ENCODE measurements at places on chromosomes 4 and X.

DNA sequence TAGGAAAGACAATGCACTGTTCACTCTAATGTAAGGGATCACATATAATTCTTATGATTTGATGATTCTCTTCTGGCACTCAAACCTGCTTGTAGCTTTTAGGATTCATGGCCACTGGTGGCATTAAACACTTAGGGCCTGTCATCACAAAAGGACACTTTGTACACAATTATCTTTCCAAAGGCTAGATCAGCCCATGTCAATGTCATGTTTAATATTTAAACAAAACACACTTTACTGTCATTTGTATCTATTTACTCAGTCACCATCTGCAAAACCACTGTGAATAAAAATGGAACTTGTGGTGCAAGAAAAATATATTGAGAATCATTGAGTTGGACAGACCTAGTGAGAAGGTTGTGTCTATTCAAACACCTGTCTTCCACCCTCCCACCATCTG lies 83.6 kb upstream of the TTC29 start:
- DNase-seq, result no peak

- DNase-seq, result no peak
These were observed 20.9 kb downstream of the SPATA18 start for GRCh38 chr4:52071791-52072546.

DNA sequence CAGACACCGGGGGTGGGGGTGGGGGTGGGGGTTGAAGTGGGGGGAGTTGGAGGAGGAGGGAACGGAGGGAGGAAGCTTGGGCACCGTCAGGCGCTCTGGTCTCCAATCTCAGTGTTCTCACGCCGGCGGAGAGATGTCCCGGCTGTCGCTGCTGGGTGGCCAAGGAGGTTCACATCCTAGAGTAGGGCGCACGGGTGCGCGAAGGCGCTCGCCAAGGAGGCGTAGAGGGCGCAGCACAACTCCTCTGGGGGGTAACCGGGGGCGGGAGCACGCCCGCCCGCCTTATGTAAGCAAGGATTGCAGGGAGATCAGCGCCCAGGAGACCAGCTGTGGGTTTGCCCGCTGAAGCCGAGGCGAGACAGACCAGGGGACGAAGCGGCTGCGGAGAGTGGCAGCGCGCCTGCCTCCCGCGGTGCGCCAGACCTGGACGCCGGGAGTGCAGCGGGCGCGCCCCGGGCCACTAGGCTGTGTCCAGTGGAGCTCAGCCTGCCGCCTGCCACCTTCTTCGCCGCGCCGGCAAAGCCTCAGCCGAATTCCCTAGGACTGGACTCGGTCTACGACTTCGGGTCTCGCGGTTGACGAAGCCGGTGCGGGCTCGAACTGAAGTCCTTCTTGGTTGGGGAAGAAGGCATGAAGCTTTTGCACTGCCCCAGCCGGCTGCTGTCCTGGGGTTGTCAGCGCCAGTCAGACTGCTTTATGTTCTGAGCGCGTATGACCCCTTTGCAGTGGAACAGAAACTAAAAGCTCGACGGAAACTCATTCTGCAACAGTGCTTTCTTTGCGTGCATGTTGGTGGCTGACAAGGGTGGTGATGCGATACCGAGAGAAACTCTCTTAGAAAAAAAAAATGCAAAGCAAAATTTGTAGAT lies 707 bp upstream of the UNC5C start:
- peak; percentile 28 for DNase-seq

- peak; percentile 66 for DNase-seq
These were observed 36.0 kb upstream of the SPANXC start for GRCh38 chrX:141278306-141278705.

DNA sequence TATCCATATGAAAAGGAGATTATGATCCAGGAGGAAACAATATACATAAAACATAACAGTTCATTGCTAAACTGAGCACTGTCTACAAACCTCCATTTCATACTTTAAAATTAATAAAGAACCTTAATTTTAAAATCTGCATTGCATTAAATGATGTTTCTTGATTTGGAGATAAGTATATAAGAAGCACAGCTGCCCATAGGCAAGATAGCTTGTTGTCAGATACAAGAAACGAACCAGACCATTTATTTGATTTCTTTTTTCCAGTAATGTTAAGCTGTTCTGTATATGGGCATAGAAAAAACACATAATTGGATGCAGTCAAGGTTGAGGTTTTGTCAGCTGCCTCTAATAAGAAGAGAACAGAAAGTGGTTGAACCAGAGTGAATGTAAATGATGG lies 6.4 kb downstream of the GUF1 start:
- DNase-seq, result no peak

GRCh38 chrX:39827951-39828350 lies 269.8 kb downstream of the BCOR start:
- no peak for DNase-seq

DNA sequence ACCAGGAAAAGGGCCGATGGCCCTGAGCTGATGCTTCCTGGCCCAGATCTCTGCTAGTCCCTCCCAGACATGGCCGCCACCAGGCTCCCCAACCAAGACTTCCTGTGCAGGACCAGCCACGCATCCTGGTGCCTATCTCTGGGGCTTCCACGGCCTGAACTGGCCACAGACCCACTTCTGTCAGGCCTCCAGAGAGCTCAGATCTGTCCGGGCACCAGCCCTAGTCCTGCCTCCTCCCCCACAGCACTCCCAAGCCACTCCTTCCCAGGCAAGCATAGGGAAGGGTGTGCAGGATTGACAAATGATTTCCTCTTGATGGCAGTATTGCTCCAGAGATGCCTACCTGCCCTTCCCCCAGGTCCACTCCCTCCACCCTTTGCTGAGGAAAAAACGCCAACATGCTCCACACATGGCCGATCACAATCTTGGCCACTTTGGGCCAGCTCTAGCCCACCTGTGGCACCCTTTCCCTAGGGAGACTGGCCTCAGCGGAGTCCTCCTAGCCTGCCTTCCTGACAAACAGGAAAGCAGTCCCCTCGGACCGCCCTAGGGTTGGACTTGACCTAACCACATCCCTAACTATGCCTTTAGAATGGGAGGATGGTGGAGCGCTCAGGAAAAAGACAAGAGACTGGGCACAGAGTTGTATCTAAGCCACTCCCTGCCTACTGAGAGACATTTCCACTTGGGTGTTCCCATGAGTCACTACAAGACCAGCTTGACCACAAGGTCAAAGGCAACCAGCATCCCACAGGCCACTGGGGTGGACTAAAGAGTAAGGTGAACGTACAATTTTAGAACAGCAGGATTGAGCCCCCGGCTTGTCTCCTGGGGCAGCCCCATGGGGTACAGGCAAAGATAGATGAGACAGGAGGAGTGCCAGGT lies 277.5 kb upstream of the AGTR2 start:
- peak; percentile 42 for DNase-seq

DNA sequence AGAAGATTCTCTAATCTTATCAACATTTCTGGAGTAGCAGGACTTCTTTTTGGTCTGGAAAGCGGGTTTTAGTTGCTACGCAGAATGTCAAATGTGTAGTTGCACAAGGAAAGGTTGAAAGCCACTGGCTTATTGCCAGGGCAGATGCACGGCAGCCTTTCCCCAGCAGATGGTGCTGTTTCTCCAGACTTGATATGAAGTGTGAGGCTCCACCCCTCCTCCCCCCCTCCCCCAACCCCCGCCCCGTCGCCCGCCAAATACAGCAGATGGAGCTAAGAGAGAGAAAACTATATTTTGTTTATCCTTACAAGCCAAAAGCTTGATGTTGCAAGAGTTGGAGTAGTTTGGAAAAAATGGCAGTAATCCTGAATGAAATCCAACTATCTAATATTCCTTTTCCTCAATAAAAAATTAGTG lies 32.0 kb downstream of the ENOPH1 start:
- peak; percentile 90 for DNase-seq

GRCh38 chr4:168647646-168648375 lies 151.0 kb downstream of the PALLD start:
- DNase-seq, result no peak

DNA sequence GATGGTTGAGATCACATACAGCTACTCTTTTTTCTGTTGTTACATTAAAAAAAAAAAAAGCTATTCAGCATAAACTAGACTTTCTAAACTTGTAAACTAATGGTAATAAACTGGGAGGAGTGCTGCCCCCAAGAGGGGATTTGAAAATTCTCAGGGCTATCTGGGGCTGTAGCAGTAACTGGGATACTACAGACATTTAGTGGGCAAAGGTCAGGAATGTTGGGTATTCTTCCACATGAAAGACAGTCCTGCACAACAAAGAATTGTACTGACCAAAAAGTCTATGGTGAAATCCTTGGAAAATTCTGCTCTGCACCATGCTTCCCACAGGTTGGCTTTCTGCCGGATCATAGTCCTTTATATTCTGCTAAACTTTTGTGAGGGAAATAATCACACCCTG lies 232.6 kb upstream of the BOD1L1 start:
- DNase-seq, result peak; percentile 6

DNA sequence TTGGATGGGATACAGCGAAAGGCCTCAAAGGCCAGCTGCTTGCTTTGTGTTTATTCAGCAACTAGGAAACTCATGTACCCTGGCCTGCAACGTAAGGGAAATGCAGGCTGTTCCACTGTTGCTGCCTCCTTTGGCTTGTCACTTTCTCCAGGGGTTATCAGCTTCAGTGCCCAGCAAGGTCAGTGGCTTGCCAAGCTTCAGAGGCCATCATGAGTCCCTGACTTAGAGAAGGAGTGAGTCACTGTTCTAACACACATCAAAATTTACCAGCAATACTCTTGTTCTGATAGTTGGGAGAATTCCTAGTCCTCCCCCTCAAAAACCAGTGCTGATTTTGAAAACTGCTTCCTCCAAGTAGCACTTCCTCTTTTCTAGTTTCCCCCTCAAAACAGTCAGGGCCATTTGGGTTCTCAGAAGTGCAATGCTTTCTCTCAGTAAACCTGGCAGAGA lies 250.8 kb downstream of the ARHGAP24 start:
- DNase-seq, result no peak

GRCh38 chr4:128525387-128525786 lies 237.8 kb upstream of the PGRMC2 start:
- DNase-seq, result peak; percentile 30

- no peak for DNase-seq
These were observed 1085.3 kb upstream of the PCDH10 start for GRCh38 chr4:132063829-132064228.

DNA sequence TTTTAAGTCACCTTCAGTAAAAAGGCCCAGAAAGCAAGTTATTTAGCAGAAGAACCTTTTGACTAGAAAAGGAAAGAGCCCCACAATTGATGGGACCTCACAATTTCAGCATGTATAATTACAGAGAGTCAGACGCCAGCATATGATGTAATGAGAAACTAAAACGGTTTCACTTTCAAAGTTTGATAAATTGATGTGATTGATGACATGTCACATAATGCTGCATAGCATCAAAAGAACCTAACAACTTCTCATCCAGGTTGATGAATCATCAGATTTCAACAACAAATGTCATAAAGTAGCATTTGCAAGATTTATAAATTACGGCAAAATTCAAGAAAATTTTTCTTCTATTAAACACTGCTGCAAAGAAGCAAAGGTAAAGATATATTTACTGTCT lies 3.9 kb upstream of the GAR1 start:
- no peak for DNase-seq

DNA sequence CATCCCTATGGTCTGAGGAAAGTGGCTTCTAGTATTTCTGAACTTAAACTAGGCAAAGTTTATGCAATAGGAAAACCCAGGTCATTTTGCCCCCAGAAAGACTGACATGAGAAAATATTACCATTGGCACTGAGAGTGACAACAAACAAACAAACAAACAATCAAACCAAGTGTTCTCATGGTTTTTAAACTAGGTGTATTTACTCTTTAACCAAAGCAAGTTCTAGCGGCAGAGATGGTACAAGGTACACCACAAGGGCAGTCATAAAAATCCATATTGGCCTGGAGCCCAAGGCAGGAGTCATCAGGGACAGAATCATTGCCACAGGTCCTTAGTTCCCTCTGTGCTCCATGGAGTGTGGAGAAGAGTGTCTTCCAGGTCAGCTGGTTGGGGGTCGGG lies 26.0 kb upstream of the ENPEP start:
- no peak for DNase-seq
